Activated CD4-positive, alpha-beta T cell treated with anti-CD3 and anti-CD28 coated beads, Interleukin-2, amount 10 ng/mL, durations not matched to agents 7 days and 5 days (primary cell): ENCODE measurements at places on chromosomes 2 and 18.

DNA sequence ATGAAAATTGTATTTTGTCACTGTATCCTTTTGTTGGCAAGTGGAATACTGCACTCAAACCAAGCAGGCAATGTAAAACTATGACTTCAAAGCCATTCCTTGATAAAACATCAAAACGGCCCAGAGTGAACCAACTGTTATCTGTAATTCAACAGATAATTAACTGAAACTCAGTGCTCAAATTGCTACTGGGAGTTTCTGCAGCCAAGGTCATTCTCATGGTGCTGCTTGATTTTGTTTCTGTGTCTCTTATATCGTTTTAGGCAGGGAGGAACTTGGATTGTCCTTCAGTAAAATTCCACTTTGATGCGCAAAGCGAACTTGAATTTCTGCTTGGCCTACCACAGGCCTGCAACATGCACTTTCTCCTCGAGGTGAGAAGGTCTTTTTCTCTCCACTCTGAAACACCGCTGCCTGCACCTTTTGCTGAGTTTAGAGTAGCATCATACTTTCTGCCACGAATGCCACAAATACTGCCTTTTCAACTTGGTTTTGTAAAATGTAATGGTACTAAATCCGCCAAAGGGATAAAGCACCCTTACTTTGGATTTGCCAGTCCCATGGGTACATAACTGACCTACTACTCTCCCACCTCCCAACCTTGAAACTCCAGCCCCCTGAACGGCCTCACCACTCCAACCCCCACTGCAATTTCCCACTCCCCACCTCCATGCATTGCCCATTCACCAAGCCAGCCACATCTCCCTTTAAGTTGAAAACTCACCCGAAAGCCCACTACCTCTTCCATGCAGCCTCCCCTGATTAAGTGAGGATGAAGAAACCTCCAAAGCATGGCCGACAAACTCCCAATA, 204.7 kb downstream of the TGIF1 start:
- no peak for DNase-seq

GRCh38 chr2:75614162-75614651, 32.4 kb upstream of the MRPL19 start:
- no peak for DNase-seq

DNA sequence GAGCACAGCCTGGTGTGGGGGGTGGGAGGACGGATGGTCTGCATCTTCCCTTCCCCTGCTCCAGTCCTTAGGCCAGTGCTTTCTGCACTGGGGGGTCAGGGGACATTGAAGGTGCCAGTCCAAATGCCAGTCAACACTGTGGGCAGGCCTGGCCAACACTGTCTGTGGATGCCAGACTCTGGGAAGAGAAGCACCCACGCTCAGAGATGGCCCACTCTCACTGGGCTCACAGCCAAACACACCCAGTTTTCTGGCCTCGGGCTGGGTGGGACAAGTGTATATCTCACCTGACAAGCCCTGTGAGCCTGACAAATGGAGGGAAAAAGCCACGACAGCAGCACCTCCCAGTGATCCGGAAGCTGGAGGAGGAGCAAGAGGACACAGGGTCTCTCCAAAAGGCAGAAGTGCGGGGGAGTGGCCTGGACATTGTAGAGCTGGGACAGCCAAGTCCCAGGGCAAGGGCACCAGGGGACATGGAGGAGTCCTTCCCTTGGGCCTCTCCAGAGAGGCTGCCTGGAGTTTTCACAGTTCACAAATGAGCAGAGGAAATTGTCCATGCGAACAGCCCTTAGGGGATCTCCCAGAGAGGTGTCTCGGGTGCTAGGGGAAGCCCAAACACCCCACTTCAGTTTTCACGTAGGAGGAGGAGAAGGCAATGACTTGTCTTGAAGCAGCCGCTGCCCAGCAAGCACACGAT, 79.3 kb downstream of the SDC1 start:
- no peak for DNase-seq

DNA sequence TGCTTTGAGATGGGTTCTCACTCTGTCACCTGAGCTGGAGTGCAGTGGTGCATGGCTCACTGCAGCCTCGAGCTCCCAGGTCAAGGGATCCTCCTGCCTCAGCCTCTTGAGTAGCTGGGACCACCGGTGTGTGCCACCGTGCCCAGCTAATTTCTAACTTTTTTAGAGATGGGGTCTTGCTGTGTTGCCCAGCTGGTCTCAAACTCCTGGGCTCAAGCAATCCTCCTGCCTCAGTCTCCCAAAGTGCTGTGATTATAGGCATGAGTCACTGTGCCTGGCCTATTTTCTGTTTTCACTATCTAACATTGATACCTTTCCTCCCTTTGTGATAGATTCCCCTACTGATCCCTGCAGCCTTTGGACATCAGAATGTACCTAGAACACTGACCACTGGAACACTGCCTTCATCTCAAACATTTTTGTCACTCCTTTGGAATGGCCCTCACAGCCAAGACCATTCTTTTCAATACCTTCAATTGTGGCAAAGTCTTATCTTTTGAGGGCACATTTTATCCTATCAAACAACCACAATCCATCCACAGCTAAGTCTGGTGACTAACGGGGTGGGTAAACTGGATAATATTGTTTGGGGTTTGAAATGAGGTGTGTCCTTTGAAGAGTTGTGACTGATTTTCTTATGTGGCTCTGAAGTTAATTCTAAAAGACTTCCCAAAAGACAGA, 43.7 kb downstream of the EPAS1 start:
- DNase-seq = no peak

DNA sequence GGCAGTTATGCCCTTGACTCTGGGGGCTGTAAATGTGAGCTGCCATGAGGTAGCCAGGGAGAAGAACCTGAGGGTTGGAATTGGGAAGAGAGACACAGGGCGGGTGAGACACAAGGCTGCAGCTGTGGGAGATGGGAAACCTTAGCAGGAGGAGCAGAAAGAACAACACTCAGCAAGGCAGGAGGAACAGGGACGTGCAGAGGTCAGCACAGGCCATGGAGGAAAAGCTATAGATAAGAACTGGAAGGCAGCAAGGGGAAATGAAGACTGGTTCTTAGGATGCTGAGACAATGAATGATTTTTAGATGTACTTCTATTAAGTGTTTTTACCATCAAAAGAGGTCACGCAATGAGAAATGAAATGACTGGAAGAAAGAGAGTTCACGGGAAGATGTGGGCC, 80.2 kb downstream of the USP40 start:
- DNase-seq = no peak

DNA sequence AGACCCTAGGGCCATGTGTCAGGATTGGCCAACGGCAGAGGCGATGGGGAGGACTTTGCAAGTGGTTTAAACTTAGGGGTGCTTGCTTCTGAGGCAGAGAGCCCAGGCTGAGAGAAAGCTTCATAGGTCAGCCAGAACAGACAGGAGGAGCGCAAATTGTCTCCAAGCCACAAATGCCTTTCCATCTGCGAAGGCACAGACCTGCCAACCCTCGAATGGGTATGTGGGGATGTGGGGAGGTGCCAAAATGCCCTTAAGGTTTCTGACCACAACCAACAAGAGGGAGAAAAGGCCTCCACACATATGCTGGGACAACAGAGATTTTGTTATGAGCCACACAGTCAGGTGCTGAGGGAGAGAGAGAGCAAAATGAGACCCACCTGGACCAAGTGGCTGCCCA, 283.6 kb downstream of the CYP26B1 start:
- no peak for DNase-seq

DNA sequence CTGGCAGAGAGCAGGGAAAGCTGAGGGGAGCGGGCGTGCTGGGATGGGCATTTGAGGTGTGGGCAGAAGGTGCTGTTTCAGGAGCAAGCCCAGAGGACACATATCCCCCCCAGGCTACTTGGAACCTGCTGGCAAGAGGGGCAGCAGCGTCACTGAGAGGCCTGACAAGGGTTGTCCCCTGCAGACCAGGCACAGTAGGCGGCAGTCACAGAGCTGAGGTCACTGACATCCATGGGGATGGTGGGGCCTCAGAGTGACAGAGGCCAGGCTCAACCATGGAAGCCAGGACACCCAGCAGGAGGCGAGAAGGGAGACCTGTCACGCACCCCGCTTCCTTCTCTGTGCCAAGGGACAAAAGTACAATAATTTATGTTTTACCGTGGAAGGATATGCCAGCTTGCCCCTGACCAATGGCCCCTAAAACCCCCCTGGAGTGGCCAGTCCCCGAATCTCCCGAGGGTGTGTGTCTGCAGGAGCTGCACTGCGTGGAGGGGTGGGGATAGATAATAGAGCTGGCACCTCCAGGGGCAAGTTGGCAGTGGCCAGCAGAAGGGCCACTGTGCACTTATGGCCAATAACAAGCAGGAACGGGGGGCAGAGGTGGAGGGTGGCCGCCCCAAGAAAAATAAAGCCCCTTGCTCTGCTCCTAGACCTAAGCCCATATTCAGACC, 86.3 kb upstream of the SLC66A3 start:
- DNase-seq = no peak

DNA sequence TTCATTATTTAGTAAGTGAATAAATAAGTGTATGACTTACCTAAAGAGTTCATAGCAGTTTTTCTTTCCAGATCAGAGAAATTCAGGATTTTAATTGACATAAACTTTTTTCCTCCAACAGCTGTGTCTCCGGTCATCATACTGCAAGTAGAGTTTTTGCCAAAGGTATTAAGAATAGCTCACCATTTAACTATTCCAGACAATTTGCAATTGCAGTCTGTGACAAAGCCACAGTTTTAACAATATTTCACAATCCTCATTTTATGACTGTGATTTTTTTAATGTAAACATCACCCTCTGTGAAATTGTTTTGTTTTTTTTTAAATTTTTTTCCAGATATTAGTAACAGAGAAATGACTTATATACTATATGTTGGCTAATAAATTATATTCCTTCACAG, 199.1 kb downstream of the TRIB2 start:
- no peak for DNase-seq

DNA sequence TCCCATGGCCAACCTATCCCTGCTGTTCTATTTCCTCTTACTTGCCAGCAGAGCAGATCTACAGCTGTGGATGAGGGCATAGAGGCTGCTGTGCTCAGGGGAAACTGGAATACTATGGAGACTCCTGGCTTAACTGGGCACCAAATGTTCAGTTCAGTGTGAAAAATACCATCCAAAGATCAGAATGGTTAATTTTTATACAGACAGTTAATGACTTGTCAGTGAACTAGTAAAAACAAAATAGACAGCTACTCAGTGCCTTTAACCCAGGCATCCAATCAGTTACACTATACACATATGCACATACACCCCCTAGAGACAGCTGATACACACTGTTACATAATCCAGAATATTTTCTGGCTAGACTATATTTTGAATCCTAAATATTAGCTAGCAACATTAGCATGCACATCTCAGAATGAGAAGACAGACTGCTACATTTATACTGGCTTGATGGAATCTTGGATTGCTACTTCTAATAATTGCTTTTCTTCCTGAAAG, 59.1 kb upstream of the WIPF1 start:
- no peak for DNase-seq

DNA sequence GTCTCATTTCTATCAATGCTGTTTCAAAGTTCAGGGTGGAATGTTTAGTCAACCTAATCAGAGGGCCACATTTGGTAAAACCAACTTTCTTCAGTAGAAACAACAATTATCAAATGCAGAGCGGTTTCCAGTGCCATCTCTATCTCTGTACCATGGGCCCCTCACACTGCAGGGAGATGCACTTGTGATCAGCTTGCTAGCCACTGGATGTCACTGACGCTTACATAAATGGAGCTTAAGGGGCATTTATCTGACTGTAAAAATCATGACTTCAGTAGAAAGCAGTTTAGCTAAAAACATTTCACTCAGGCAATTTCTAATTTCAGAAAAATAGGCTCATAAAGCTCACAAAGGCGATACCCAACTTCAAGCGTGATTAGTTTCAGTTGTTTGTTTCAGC, 678.0 kb downstream of the ZEB2 start:
- DNase-seq = no peak

- DNase-seq = no peak
Measured at GRCh38 chr2:20599861-20600461, 50.9 kb downstream of the HS1BP3 start.

DNA sequence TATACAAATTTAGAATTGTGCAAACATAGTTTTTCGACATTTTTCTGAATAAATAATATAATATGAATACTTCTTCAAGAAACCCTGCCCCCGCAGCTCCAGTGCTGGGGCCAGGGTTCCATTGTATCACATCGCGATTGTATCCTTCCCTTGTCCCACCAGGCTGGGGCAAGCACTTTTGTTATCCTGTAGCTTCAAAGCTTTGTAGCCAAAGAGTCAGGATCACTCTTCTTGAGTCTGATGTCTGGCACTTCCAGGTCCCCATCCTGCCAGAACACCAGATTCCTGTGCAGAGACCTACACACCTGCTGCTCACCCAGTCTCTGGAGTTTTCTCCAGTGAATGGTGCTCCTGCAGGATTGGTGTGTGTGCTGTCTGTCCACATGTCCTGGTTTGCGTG, 186.9 kb downstream of the ASB1 start:
- no peak for DNase-seq

GRCh38 chr2:40388161-40388560, 63.7 kb downstream of the SLC8A1 start:
- no peak for DNase-seq

DNA sequence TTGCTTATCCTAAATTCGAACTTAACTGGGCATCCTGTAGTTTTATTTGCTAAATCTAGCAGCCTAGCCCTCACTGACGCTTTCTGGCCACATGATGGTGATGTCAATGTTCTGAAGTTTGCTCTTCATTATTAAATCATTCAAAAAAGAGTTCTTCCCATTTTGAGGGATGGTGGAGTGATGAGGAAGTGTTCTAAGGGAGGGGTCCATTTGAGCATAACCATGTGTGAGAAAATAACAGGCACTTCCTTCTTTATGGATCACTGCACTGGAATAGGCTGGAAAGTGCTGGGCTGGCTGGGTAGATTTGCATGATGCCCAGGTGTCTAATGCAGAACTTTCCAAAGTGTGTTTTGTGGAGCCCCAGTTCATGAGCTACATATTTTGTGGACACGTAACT, 74.2 kb downstream of the TNFRSF11A start:
- no peak for DNase-seq

DNA sequence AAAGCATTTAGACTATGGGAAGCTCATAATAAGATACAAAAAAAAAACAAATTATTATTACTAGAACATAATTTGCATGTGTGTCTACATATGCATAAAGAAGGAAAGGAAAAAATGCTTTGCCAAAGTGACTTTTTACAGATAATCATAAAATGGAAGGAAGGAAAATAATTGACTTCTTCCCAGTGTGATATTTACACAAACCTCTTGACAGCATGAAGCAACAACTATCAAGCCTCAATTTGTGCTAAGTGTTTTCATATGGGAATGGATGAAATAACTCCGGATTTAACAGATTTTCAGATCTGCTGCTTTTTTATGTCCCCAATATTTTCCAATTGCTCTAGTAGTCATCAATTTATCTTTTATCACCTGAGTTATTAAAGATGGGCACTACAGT, 275.9 kb upstream of the REG3G start:
- DNase-seq = no peak

GRCh38 chr2:201021914-201022313, 49.6 kb downstream of the HYCC2 start:
- DNase-seq = peak; percentile 15

- DNase-seq = no peak
Measured at GRCh38 chr2:147679955-147680531, 164.8 kb upstream of the ACVR2A start.

- no peak for DNase-seq
Measured at GRCh38 chr18:22594155-22594690, 176.5 kb upstream of the CTAGE1 start.
